CD14-positive monocyte (primary cell): ENCODE measurements at places on chromosomes 6 and 20.

GRCh38 chr6:136762022-136762975 is 30.0 kb downstream of the MAP3K5 start:
- peaks cover 91% of the 10 kb centered on the region for H3K4me1 ChIP-seq
- H3K27me3 ChIP-seq = no peaks in the 10 kb centered on the region
- DNase-seq = no peak
- H3K27ac ChIP-seq = peak overlapping the region; percentile 81
- H3K4me3 ChIP-seq = no peak overlapping the region

DNA sequence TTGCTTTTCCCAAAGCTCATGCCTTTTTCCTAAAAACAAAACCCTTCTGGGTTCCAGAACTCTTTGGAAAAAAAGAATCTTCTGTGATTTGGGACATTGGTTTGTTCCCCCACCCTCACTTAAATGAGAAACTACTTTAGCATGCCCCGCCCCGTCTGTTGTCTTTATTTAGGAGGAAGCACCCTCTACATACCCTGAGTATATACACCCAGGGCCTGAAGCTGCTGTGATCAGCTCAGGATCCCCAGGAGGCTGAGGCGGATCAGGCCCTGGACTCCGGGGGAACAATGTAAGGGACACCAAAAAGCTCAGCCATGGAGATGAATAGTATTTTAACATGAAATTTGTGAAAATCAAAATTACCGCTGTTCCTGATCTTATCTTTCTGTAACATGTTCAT is 1.4 kb downstream of the BCAS1 start:
- no peak overlapping the region for H3K4me3 ChIP-seq
- H3K27me3 ChIP-seq = no peaks in the 10 kb centered on the region
- H3K36me3 ChIP-seq = no peaks in the 10 kb centered on the region
- H3K4me1 ChIP-seq = no peaks in the 10 kb centered on the region
- no peak for DNase-seq

DNA sequence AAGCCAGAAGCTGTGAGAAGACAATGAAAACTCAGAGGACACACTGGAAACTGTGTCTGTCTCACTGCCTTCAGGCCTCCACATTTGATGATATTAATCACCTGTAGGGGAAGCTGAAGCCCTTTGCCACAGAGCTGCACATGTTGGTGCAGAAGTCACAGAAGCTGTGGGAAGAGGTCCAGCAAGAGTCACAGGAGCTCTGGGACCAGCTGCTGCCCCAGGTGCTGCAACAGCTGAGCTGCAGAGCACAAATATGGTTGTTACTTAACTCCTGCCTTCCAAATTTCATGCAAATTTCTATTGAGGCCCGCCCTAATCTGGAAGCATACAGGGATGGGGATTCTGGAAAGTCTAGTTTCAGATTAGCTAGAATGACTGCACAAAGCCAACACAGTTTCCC is 169.3 kb downstream of the OGFRL1 start:
- H3K4me3 ChIP-seq = no peak overlapping the region
- no peak for DNase-seq
- no peak overlapping the region for H3K27ac ChIP-seq
- no peaks in the 10 kb centered on the region for H3K4me1 ChIP-seq
- H3K27me3 ChIP-seq = no peaks in the 10 kb centered on the region

- H3K4me1 ChIP-seq = no peaks in the 10 kb centered on the region
- no peak overlapping the region for H3K27ac ChIP-seq
- H3K27me3 ChIP-seq = no peaks in the 10 kb centered on the region
- no peak overlapping the region for H3K4me3 ChIP-seq
- no peaks in the 10 kb centered on the region for H3K36me3 ChIP-seq
Observed at GRCh38 chr6:119517428-119517827, 167.9 kb upstream of the MAN1A1 start.

GRCh38 chr6:100614386-100614785 is 149.7 kb upstream of the SIM1 start:
- H3K27ac ChIP-seq = no peak overlapping the region
- no peaks in the 10 kb centered on the region for H3K36me3 ChIP-seq
- no peak for DNase-seq

- no peak overlapping the region for H3K4me3 ChIP-seq
- H3K27ac ChIP-seq = no peak overlapping the region
- no peaks in the 10 kb centered on the region for H3K4me1 ChIP-seq
- H3K27me3 ChIP-seq = no peaks in the 10 kb centered on the region
- no peak for DNase-seq
- H3K36me3 ChIP-seq = no peaks in the 10 kb centered on the region
Observed at GRCh38 chr6:146423452-146423851, 120.2 kb upstream of the RAB32 start.

DNA sequence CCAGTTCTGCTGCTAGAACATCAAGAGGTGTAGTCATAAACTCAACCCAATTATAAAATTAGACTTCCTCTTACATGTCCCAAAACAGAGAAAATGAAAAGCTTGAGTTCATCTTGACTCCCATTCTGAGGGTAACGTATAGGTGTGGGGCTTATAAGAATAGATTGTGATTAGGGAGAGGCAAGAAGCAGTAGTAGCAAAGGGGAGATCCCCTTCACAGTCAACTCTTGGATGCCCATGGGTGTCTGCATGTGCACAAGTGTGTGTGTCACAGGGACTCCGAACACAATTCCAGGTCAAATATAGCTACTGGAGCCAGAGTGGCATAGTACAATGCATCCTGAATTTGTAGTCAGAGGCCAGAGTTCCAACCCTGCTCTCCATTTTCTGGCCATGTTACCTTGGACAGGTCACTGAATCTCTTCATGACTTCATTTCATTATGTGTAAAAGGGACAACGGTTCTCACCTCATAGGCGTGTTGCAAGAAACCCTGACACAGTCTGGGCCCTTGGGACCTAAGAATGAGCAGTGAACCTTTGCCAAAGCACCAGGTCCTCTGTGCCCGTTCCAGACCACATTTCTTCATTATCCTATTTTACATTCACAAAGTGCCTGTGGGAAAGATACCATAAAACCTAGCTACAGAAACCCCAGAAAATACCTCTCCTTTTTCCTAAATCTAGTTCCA is 11.8 kb downstream of the GSTA4 start:
- H3K4me3 ChIP-seq = no peak overlapping the region
- H3K36me3 ChIP-seq = no peaks in the 10 kb centered on the region
- H3K27me3 ChIP-seq = no peaks in the 10 kb centered on the region
- peaks cover 3% of the 10 kb centered on the region for H3K4me1 ChIP-seq
- H3K27ac ChIP-seq = no peak overlapping the region

- DNase-seq = no peak
- no peaks in the 10 kb centered on the region for H3K36me3 ChIP-seq
- H3K27me3 ChIP-seq = no peaks in the 10 kb centered on the region
- H3K27ac ChIP-seq = no peak overlapping the region
- no peak overlapping the region for H3K4me3 ChIP-seq
- H3K4me1 ChIP-seq = no peaks in the 10 kb centered on the region
Observed at GRCh38 chr20:54231036-54231435, 23.1 kb downstream of the PFDN4 start.

DNA sequence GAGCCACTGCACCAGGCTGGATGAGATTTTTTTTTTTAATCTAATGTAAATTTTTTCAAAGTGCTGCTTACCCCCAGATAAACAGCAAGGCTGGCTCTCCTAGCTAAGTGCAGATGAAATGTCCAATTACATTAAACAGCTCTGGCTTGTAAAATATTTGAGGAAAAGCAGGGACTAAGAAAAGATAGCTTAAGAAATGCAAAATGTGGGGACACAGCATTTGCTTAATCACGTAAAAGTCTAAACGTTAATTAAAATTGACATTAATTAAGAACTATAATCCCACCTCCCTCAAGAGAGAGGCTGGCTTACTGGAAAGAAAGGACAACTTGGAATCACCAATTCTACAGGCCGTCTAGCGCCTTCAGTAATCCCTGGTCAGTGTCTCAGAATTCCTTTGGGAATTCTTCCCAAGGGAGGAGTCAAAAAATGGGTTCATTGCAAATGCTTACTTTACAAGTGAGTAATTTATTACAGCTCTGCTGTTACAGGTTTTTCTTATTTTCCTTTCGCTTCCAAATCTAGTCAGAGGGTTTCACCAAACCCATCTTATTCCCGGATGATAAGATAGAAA is 13.6 kb upstream of the MARCKS start:
- DNase-seq = no peak
- H3K27ac ChIP-seq = no peak overlapping the region
- H3K4me1 ChIP-seq = no peaks in the 10 kb centered on the region
- H3K36me3 ChIP-seq = no peaks in the 10 kb centered on the region
- no peaks in the 10 kb centered on the region for H3K27me3 ChIP-seq

DNA sequence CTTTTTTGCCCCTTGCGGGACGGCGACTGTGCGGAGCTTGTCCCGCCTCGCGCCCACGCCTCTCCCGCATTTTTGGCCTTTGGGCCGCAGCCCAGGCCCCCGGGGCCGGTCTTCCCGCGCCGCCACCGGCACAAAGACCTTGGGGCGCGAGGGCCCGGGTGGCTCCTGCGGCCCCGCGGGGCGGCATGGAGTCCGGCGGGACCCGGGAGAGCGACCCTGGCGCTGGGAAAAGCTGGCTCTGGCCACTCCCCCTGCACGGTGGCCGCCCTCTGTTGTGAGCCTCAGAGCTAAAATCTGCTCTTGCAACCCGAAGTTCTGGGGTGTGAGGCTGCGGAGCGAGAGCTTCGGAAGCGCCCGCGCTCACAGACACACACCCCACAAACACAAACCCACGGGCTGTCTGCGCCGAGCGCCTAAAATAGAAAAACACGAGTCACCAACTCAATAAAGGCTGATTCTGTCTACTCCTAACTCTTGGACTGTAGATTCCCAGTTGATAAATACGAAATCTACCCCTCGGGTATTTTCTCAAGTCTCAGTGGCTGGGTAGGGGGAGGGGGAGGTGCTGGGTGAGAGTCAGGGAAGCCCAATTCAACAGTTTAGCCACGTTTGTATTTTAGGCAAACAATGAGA is 496 bp upstream of the BEND3 start:
- H3K4me1 ChIP-seq = peaks cover 25% of the 10 kb centered on the region
- peaks cover 23% of the 10 kb centered on the region for H3K27me3 ChIP-seq
- no peak overlapping the region for H3K27ac ChIP-seq
- H3K36me3 ChIP-seq = no peaks in the 10 kb centered on the region
- no peak for DNase-seq

GRCh38 chr6:150202404-150202803 is 59.6 kb downstream of the PPP1R14C start:
- no peaks in the 10 kb centered on the region for H3K4me1 ChIP-seq
- H3K36me3 ChIP-seq = no peaks in the 10 kb centered on the region
- no peaks in the 10 kb centered on the region for H3K27me3 ChIP-seq
- no peak for DNase-seq
- no peak overlapping the region for H3K27ac ChIP-seq
- H3K4me3 ChIP-seq = no peak overlapping the region

DNA sequence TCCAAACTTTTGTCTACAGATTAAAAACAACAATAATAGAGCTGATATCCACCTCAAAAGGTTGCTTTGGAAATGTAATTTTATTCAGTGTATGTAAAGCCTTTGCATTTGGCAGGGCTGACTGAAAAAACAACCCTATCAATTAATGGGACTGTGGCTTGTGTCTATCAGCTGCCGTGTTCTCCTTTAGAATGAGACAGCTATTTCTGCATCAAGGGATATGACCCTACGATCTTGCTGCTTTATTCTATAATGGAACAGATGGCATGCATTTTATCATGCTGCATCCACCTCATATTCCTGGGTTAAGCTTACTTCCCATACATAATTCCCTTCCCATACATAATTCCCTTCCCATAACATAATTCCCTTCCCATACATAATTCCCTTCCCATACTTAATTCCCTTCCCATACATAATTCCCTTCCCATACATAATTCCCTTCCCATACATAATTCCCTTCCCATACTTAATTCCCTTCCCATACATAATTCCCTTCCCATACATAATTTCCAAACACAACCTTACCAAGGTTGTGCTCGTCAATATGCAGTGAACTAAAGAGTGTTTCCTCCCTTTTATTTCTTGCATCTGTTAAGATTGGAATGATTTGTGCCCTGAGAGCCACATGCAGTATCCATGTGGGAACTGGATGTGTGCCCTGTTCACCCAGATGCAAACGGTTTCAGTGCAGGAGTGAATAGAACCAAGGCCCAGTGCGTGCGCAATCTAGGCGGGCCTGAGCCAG is 26.8 kb downstream of the SERPINB6 start:
- peaks cover 29% of the 10 kb centered on the region for H3K4me1 ChIP-seq
- DNase-seq = no peak
- H3K36me3 ChIP-seq = peaks cover 27% of the 10 kb centered on the region

DNA sequence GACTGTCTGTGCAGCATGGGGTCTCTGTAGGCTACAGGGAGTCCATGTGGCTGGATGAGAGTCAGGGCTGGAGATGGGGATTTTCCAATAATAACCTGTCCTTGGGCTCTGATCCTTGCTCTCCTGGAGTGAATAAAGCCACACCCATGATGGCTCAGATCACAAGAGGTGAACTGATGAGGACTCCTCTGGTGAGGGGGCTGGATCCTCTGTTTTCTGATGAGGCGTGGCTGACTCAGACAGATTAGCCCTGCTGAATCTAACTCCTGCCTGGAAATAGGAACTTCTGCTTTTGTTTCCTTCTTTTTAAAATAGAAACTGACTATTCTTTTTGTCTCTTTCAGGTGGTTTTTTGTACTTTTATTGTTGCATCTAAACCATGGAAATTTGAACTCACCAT is 27.0 kb downstream of the CST9L start:
- no peaks in the 10 kb centered on the region for H3K27me3 ChIP-seq
- H3K27ac ChIP-seq = no peak overlapping the region
- H3K4me1 ChIP-seq = peaks cover 13% of the 10 kb centered on the region
- no peak overlapping the region for H3K4me3 ChIP-seq
- peak; percentile 8 for DNase-seq
- no peaks in the 10 kb centered on the region for H3K36me3 ChIP-seq

- peaks cover 33% of the 10 kb centered on the region for H3K4me1 ChIP-seq
- H3K27me3 ChIP-seq = peaks cover 8% of the 10 kb centered on the region
- H3K27ac ChIP-seq = no peak overlapping the region
- H3K36me3 ChIP-seq = peaks cover 12% of the 10 kb centered on the region
Observed at GRCh38 chr6:29747688-29748250, 24.5 kb downstream of the HLA-F start.

DNA sequence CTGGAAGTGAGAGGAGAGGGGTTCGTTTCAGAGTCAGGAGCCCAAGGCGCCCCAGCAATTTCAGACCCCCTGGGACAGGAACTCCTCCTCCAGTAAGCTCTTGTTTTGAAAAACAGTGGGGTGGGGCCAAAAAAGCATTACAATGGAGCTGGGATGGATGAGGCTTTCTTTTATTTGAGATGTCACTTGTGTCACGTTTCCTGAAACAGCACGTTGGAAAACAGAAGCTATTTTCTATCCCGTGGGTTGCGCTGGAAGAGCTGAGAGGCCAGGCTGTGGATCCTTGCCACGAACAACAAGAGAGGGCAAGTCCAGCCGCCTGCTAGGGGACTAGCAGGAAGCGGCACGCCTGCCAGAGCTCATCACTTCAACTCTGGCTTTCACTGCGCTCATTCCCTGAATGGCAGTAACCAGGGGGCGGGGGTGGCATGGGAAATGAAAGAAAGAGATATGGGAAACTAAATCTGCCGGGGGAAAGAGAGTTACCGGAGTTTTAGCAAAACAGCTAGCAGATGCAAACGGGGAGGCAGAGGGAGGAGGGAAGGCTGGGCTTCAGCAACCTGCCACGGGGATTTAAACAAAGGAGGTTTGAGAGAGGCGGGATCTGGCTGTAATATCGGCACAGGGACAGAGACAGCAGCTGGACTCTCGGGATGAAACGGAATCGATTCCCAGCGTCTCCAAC is 34.6 kb downstream of the GCNT2 start:
- no peaks in the 10 kb centered on the region for H3K27me3 ChIP-seq
- H3K27ac ChIP-seq = no peak overlapping the region
- peaks cover 3% of the 10 kb centered on the region for H3K4me1 ChIP-seq
- no peak for DNase-seq
- H3K36me3 ChIP-seq = peaks cover 55% of the 10 kb centered on the region
